ENCODE measurements at places on chromosomes 11 and 22.

GRCh38 chr22:40347300-40347699 is 1.0 kb downstream of the ADSL start:
- no peak for DNase-seq

- DNase-seq: no peak
Observed at GRCh38 chr11:12666915-12667314, 7.3 kb upstream of the TEAD1 start.

- no peak for DNase-seq
Observed at GRCh38 chr22:50674606-50675552, 2.3 kb downstream of the SHANK3 start.

GRCh38 chr22:41608386-41608785 is 12.5 kb downstream of the DESI1 start:
- DNase-seq: no peak

- no peak for DNase-seq
Observed at GRCh38 chr22:42680648-42681047, 31.5 kb upstream of the CYB5R3 start.

GRCh38 chr11:57566905-57567514 is 462 bp downstream of the UBE2L6 start:
- peak; percentile 29 for DNase-seq

DNA sequence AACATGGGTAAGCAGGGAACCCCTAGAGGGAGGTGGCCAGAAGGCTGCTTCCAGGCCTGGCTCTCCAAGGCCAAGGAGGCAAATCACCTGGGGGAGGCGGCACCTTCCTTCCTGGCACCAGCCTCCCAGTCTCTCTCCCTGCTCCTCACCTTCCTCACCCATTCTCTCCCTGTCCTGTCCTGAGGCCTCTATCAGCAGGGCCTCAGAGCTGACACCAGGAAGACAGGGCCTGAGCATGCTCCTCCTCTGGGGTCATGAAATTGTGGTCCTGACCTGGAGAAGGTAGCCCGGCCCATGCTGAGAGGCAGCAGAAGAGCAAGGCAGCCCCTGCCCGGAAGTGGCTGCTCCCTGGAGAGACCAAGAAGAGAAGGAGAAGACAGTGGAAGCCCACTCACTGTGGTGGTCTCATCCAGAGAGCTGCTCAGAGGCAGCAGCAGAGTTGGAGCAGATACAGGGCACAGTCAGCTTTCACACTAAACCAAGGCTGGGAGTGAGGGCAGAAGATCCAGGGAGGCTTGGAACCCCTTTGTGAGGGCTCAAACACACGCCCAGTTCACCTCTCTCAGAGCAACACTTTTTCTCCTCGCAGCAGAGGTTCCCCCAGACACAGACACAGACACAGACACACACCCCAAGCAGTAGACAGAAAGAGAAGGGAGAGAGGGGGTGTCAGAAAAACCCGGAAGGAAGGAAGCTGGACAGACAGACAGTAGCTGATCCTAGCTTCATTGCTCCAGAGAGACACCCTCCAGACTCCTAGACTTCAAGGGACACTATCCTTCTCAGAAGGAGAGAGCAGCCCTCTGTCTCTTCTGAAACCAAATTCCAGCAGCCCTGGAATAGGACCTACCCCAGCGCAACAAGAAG is 1.8 kb downstream of the BCL9L start:
- no peak for DNase-seq

Measured in OCI-LY7 (cell line).